Brain pericyte (primary cell): ENCODE measurements at places on chromosomes 6 and 20.

GRCh38 chr6:131125431-131125830, 9.8 kb upstream of the AKAP7 start:
- no peak for DNase-seq

- no peak for DNase-seq
Measured at GRCh38 chr6:44247338-44248302, 719 bp downstream of the HSP90AB1 start.

GRCh38 chr6:27867945-27868300, 44.3 kb downstream of the OR2B2 start:
- no peak for DNase-seq

DNA sequence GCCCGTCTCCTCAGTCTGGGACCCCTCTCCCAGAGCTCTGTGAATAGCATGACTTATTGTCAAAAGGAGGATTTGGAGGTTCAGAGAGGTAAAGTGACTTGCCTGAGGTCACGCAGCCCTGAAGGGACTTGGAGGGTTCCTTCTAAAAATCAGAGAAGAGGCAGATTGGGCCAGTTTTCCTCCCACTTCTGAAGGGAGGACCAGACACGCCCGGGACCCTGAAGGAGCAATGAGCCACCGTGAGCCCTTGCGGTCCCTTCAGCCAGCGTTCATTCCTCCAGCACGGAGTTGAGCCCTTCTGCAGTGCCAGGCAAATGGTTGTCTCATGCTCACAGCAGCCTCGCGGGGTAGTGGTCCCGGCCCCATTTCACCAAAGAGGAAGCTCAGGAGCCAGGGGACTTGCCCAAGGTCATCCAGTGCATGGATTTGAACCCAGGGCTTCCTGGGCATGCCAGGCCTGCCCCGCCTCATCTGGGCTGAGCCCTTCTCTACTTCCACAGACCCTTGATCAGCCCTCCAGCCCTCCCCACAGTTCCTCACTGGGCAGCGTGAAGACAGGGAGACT, 7.4 kb downstream of the SRC start:
- DNase-seq, result no peak

DNA sequence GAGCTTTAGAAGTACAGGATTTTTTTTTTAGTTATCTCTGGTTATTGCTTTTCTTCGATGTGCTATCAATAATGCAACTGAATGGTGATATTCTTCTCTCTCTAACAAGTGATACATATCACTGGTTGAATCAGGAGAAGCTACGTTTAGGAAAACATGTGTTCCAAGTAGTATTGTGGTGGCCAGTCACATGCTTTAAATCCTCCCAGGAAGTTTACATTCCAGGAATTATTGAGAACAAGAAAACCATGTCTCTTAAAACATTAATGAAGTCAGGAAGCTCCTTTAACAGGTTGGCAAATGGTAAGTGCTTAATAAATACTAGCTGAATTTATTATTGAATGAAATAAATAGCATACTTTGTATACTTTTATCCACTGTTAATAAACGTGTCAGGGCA, 371.1 kb downstream of the BCKDHB start:
- DNase-seq, result no peak

- no peak for DNase-seq
Measured at GRCh38 chr20:50012282-50013263, 29.8 kb downstream of the SNAI1 start.

DNA sequence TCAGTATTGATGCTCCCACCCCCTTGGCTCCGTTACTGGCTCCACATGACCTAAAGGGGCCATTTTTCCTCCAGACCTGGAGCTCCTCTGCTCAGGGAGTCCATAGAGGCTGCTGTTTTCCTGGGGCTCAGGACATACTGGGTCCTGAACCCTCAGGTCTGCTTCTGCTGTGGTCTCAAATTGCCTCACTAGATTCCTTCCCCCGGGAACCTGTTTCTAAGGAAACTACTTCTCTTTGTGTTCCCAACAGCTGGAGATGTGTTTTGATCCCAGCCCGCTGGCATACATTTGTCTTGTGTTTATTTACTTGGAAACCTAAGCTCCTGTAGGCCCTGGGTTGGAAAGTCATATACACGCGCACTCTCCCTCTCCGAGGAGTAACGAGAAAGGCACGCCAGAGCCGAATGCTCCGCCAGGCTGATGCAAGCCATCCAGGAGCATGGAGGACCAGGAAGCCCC, 222.8 kb downstream of the UST start:
- DNase-seq, result peak; percentile 98

GRCh38 chr6:42429836-42430235, 21.9 kb downstream of the TRERF1 start:
- DNase-seq, result no peak

DNA sequence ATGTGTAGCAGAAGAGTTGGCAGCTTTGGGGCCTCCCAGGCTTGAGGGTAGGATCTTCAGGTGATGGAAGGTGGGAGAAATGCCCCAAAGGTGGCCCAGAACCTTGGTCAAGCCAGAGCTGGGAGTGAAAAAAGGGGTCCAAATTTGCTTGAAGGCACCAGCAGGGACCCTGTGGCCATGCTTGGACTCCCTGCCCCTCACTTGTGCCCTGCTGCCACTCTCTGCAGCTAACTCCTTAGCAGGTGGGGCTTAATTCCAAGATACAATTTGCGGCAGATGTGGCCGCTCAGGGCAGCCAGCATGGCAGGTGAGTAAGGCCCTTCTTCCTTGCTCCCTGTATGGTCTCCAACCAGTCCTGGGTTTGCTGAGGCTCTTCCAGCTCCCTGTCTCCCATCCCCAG, 285.0 kb upstream of the RNF24 start:
- no peak for DNase-seq

DNA sequence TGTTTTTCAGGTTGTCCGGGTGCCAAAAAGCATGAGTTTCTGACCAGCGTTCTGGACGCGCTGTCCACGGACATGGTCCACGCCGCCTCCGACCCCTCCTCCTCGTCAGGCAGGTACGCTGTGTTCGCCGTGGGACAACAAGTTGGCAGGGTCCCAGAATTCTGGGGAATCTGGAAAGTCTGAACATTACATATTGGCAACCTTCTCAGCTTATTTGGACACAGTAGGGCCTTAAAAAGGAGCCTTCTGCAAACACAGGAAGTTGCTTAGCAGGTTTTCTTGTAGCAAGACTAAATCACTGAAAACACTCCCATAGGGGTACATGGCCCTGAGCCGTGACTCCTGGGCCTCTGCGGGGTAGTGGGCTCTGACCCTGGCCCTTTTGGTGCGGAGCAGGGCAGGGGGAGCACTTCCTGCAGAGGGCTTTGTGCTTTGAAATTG, 209.7 kb downstream of the SMOC2 start:
- no peak for DNase-seq

DNA sequence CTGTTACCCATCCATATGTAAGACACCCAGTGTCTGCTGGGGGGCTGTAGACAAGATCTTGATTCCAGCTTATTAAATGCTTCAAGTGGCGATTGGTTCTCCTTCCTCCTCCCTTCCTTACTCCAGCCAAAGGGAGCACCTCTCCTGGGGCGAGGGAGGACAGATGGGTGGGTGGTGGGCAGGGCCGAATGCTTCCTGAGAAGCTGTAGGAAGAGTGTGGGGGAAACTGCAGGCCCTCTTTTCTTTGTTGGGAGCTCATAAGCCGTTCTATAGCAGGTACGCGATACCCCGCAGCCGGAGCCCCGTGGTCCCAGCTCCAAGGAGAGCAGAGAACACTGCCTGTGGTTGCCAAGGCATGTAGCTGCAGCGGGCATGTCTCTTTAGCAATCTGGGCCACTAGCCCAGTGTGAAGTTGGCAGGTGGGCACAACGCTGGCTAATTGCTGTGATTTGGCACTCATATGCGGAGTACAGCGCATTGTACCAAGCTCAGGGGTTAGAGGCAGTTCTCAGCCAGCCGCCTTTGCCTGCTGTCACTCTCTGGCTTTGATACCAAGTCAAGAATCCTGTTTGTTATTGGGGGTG, 14.7 kb upstream of the KCNG1 start:
- DNase-seq, result no peak

DNA sequence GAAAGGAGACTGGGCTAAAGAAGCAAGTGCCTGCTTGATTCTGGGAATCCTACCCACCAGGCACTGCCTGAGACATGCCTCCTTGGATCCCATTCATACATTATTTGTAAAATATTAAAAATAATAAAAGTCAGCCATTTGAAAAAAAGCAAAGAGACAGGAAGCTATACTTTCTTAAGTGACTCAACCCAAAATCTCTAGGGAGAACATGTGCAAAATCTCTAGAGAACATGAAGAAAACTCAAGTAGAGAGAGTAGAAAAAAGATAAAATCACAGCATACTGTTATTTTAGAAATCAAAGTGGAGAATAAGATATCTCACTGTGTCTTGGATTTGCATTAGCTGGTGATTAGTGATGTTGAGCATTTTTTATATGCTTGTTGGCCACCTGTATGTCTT, 197.2 kb upstream of the GGTLC1 start:
- no peak for DNase-seq

GRCh38 chr20:51413857-51414256, 128.7 kb downstream of the NFATC2 start:
- DNase-seq, result no peak

DNA sequence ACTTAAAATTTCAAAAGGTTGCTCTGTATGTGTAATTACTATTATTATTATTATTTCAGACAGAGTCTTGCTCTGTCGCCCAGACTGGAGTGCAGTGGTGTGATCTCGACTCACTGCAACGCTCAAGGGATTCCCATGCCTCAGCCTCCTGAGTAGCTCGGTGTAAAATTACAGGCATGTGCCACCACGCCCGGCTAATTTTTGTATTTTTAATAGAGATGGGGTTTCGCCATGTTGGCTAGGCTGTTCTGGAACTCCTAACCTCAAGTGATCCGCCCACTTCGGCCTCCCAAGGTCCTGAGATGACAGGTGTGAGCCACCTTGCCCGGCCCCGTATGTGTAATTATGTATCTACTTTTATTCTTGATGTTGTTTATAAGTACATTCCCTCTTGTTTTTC, 65.3 kb upstream of the ZNF217 start:
- DNase-seq, result no peak

GRCh38 chr6:122082370-122082769, 317.1 kb upstream of the HSF2 start:
- no peak for DNase-seq
